NCI-H1930 (cell line): ENCODE measurements at places on chromosomes 12 and 14.

GRCh38 chr12:44287545-44287944 is 451.7 kb downstream of the TMEM117 start:
- no peak for DNase-seq

DNA sequence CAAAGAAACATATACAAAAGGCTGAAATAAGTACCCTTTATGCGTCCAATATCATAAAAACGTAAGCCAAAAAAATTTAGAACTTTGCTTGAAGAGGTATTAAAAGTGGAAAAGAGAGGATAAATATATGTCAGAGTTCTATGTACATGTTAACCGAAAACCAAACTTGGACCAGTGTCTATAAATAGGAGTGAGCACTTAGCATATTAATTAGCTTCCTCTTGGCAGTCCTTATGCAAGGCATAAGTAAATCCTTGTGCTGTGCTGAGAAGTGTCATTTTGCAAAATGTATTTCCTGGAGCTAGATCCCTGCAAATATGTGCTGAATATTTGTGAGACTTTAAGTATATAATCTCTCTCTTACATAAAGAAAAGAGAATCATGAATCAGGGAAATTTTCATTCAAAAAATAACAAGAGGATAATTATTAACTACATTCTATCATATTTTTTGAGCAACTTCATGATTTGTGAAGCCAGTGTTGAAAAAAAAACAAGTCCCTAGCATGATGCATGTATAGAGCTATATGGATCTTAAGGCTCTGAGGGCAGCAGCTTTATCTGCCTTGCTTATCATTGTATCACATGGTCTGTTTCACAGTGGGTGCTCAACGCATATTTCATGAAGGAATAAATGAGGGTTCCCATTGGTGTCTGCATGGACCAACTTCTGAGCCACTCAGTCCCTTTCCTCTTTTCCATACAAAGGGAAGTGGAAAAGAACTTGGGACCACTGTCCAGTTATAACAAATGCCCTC is 326.1 kb downstream of the PDZRN4 start:
- DNase-seq: no peak

DNA sequence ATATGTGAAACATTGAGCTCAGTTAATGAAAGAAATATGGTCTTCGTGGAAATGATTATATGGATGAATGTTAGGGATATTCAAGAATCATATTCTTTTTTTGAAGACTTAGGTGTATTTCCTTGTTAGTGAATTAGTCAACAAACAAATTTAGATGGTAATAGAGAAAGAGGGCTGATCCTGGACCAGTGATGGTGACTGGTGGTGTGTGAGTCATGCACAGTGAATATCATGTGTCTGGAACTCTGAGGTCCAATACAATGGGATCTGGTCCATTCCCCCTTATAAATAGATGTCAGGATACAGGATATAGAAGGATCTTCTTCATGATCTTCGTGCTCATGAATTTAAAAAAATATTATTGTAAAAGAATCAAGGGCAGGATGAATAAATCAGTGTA is 64.4 kb upstream of the RTL1 start:
- no peak for DNase-seq

GRCh38 chr14:45252366-45253069 is 484 bp downstream of the MIS18BP1 start:
- DNase-seq: no peak

DNA sequence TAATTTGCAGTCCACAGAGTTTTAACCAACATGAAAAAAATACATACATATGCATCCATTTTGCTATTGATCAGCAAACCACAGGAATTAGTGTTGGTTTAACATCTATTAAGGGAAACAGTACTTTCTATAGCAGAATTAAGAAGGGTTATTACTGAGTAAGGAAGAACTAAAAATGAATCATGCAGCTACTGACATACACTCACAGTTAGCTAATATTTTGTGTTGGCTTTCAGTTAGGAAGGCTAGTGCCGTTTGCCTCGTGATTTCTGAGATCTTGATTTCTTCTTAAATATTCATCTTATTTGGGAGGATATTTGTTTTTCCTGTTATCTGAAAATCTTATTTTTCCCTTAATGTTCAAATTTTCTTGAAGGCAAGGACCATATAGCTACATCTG is 423.4 kb downstream of the NOVA1 start:
- DNase-seq: no peak

DNA sequence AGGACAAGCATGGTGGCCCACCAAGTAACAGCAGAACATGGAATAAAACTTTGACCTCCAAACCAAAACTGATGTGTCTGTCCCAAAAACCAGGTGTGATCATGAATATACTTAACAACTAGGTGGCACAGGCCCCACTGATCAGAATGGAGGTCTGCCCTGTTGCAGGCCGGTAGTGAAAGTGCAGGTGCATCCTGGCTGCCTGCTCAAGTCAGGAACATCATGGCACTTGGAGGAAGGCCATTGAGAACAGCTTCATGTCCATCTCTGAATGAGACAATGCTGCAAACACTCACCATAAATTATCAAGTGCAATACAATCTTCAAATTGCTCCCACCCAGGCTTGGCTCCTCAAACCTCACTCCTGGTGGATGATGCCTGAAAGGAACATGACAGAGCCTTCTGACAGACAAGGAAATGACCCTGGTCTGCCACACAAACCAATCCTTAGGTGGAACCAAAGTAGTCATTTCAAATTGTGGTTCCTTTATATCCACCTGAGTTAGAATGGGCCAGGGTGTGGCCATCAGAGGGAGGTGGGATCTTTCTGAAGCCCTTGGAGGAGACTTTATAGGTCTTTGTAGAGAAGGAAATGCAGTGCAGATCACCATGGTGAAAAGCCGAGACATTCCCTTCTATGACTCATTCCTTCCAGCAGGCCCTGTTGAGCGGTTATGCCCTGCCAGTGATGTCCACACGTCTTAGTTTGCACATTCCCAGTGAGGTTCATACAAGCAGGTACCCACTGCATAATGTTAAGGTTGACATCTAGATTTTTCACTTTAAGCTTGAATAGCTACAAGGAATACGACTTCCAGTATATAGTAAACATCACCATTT is 36.0 kb downstream of the EGLN3 start:
- DNase-seq: no peak

DNA sequence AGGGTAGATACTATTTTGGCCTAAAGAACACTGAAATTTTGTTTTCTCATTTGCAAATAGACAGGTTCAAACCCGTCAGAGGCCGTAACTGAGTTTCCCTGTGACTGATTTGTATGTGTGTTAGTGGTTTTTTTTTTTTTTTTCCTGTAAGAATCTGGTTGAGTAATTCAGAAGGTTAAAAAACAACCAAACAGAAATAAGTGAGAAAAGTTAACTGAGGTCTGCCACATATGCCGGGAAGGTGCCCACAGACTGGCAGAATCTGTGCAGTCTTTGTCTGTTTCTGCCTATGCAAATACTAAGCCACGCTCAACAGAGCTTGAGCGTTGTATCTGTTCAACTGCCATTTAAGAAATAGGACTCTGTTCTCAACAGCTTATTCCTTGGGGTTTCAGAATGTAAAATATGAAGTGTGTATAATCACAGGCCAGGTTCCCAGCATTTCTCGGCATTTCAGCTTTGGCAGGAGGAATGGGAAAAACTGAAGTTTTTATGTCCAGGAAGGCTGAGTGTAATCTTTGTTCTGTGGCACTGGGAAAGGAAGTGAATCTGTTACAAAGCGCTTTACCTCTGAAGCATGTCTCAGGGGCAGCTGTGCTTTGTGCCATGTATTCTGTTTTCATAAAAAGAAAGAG is 181.9 kb downstream of the PRKCH start:
- no peak for DNase-seq

DNA sequence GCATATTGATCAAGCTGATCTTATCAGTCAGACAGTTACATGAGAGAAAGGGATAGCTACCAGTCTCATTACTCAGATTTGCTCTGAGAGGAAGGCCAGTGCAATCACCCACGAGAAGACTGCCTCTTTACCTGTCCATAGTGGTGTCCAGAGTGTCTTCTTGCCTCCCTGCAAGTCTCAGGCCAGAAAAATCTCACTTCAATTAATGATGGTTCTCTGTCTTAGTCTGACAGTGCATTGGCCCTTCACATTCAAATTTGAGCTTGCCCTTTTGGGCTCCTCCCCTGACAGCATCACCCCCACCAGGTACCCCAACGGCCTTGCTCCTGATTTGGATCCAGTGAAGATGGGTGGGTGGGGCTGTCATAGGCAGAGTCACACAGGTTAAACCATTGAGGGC is at the start of gene AICDA:
Gene AICDA (minus strand): TSS at position 231 of the 400 bp plus-strand sequence. CDS start 92 bp downstream, at position 139.
- no peak for DNase-seq
